Thymus (tissue), 14 donors: ENCODE measurements at places on chromosomes 7 and 10. TPM values are rescaled to one million over a fixed set of nuclear protein-coding genes. Genes with fewer than 3 reads are reported as not detected.
A peak's percentile ranks its signal among the peaks of the same experiment; 100 is the strongest.

Gene AKR1C3
- 1.7 TPM for total RNA-seq

Gene TEX47
- total RNA-seq: not detected

DNA sequence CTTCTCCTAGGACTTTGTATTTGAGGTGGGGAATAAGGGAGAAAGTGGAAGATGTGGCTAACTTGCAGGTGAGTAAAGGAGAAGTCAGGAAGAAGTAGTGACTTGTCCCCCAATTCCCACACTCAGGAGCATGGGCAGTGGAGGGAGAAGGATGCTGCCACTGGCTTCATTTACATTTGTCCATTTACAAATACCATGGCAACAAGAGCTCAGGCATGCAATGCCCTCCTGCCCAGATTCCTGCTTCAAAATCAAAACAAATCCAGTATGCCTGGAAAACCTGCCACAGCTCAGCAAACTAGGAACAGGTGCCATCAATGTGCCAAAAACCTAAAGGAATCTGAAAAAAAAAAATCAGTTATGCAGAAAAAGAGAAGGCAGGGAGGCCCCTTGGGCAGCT, 139.9 kb downstream of the KCNMA1 start:
- H3K27me3 ChIP-seq: no peaks in the 10 kb centered on the region
- H3K4me1 ChIP-seq: no peaks in the 10 kb centered on the region
- H3K27ac ChIP-seq: no peak overlapping the region
- no peak for DNase-seq

- no peak overlapping the region for H3K27ac ChIP-seq
- no peak overlapping the region for H3K4me3 ChIP-seq
- H3K27me3 ChIP-seq: no peaks in the 10 kb centered on the region
- H3K4me1 ChIP-seq: no peaks in the 10 kb centered on the region
- DNase-seq: no peak
Observed at GRCh38 chr7:34222722-34223121, 317.4 kb downstream of the BMPER start.

Gene BLNK
- 7.2 TPM for total RNA-seq

DNA sequence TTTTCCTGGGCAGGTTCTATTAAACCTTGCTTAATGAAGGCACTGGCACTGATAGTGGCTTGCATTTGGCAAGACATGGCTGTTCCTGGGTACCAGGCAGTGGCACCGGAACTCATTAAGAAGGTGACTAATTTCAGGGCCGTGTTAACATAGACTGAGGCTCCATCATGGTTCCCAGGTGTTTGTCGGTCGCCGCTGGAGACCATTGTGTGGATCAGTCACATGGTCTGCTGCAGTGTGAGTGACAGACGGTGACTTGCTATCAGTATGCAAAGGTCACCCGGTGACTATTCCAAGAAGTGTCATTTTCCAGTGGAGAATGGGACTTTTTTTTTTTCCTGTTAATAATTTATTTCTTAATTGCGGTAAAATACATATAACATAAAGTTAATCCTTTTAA, 106.3 kb downstream of the INSYN2A start:
- no peaks in the 10 kb centered on the region for H3K36me3 ChIP-seq
- H3K4me1 ChIP-seq: no peaks in the 10 kb centered on the region
- H3K27me3 ChIP-seq: no peaks in the 10 kb centered on the region
- no peak overlapping the region for H3K27ac ChIP-seq
- no peak overlapping the region for H3K4me3 ChIP-seq

Gene KNDC1
- total RNA-seq: 0.19 TPM

DNA sequence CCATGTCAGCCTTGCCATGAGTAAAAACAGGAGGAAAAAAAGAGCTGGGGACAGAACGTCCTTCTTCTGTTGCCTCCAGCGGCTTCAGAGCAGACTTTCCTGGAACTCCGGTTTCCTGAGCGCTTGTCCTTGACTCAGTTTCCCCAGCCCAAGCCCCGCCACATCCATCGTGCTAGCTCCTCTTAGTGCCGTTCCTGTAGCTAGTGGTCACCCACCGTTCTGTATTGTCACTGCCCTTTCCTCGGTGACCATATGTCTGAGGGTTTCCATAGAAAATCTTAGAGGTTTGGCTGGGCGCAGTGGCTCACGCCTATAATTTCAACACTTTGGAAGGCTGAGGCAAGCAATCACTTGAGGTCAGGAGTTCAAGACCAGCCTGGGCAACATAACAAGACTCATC, 100.1 kb downstream of the CUX1 start:
- H3K4me3 ChIP-seq: no peak overlapping the region
- peaks cover 46% of the 10 kb centered on the region for H3K36me3 ChIP-seq
- no peak overlapping the region for H3K27ac ChIP-seq
- H3K27me3 ChIP-seq: no peaks in the 10 kb centered on the region
- no peak for DNase-seq

GRCh38 chr7:100965723-100966541, 3.4 kb upstream of the MUC12 start:
- no peak overlapping the region for H3K27ac ChIP-seq
- DNase-seq: peak; percentile 42
- peaks cover 36% of the 10 kb centered on the region for H3K27me3 ChIP-seq
- no peak overlapping the region for H3K4me3 ChIP-seq
- no peaks in the 10 kb centered on the region for H3K36me3 ChIP-seq

Gene CNPY1
- total RNA-seq: not detected

- peak overlapping the region; percentile 75 for H3K27ac ChIP-seq
- H3K27me3 ChIP-seq: no peaks in the 10 kb centered on the region
- no peak overlapping the region for H3K4me3 ChIP-seq
Observed at GRCh38 chr10:124658591-124659242, 85.5 kb downstream of the FAM53B start.

Gene TEX36
- total RNA-seq: not detected

DNA sequence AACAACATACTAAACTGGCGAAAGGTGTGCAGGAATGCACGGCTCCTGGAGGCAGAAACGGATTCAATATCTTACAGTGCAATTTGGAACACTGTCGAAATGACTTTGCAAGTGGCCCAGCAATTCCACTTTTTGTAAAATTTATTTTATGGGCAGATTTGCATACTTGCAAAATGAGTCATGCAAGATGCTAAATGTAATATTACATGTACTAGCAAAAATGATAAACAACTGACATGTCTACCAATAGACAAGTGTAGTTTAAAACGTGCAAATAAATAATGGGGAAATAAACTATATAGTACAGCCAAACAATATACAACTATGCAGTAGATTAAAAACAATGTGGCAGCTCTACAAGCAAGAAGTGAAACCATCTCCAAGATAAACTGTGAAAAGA, 97.7 kb downstream of the ARHGAP12 start:
- H3K27me3 ChIP-seq: no peaks in the 10 kb centered on the region
- DNase-seq: no peak
- no peaks in the 10 kb centered on the region for H3K4me1 ChIP-seq

DNA sequence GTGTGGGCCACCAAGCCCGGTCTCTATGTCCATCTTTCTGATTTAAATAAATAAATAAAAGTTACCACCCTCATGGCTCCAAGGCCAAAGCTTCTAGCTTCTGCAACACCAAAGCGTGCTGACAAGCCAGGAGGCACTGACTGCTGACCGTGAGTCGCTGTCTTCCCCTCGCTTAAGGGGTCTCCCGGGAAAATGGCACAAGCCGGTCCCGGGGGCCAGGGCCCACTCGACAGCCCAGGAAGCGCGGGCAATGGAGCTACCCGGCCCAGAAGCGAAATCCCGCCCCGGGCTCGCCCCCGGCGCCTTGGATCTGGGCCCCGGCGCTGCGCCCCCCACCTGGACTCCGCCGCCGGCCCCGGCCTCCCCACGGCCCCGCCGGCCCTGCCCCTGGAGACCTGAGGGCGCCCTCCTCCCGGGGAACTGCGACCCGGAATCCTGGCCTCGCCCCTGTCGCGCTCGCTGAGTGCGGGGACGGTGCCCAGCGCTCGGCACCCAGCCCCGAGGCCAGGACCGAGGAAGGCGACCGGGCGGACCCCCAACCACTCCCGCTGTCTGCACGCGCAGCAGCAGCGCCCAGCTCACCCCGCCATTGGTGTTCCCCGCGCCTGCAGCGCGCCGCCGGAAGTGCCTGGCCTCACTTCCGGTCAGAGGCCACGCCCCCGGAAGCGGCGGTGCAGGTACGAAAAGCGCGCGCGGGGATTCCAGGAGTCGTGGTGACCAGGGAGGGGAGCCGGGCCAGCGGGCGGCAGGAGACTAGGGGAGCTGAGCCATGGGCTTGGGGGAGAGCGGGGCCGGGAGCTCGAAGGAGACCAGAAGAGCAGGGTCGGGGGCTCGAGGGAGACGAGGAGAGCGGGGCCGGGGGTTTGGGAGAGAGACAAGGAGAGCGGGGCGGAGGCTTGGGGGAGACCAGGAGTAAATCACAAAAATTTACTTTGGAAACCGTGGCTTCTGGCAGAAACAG, at the start of the genes MRM2 and NUDT1:
TSS of gene MRM2 (minus strand) at position 626 of the 961 bp plus-strand sequence. CDS start at position 590, 36 bp downstream.
TSS of gene NUDT1 (plus strand) at position 647 of the 961 bp plus-strand sequence. CDS start 2,349 bp downstream, outside the sequence.
- peaks cover 31% of the 10 kb centered on the region for H3K36me3 ChIP-seq
- peak within 1 kb of the TSS; percentile 79 for H3K27ac ChIP-seq
- DNase-seq: peak; percentile 64
- H3K4me3 ChIP-seq: peak within 1 kb of the TSS; percentile 96
- H3K27me3 ChIP-seq: no peaks in the 10 kb centered on the region
